ENCODE measurements at places on chromosomes 11 and 22.
A peak's percentile ranks its signal among the peaks of the same experiment; 100 is the strongest.

- DNase-seq = no peak
Observed at GRCh38 chr11:19526119-19526518, 186.5 kb upstream of the NAV2 start.

DNA sequence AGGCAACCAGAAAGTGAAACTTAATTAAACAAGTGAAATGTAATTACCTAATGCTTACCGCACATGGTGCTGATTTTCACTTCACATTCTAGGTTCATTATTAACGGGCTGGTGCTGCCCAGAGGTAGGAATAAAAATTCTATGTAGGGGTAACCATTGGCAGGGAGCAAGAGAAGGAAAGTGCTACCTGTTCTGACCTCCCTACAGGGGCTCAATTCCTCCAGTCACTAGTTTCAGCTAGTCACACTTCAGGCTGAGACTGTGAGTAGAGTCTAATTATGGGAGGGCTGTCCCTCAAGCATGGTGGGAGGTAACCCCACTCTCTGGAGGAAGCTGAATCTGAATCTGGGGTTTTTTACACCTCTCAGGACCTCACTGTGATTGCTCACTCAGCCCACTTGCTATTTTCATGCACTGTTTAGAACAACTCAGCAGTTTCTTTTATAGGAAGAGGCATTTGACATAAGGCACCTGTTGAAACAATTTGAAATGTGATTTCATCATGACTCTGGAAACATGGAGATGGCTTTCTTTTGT is 75.4 kb downstream of the MAML2 start:
- no peak for DNase-seq

- DNase-seq = peak; percentile 67
Observed at GRCh38 chr11:10857459-10857708, 469 bp downstream of the ZBED5 start.

DNA sequence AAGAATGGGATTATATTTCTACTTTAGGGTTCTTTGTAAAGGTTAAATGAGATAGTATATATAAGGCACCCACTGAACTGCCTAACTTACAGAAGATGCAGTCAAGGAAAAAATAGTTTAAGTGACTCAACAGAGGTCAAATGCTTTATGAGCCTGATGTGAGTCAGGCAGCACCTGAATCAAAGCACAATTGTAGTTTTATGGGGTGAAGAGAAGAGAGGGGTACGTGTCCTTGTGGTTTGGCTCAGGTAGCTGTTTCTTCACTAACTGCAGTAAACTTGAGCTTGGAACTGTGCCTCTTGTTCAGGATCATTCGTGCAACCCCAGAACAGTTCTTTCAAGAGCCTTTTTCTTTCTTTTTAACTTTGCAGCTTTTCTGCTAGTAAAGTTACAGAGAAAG is 125.2 kb upstream of the SPON1 start:
- DNase-seq = no peak

DNA sequence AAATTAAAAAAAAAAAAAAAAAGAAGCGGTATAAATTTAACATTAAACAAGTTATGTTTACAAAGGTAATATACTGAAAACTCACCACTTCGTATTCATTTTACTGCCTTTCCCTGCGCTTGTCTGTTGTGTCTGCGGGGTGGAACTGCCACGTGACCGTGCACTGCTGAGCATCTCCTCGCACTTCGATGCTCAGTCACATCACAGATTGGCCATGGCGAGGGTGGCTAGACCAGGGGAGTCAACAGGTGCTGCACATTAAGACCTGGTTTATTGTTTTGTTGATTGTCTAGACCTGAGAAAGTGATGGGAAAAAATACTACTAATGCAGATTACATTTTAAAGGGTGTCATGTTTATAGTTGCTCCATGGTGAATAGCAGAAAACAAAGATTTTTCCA is 22.8 kb upstream of the TUB start:
- no peak for DNase-seq

GRCh38 chr11:83122050-83122449 is 34.9 kb upstream of the PCF11 start:
- DNase-seq = no peak

DNA sequence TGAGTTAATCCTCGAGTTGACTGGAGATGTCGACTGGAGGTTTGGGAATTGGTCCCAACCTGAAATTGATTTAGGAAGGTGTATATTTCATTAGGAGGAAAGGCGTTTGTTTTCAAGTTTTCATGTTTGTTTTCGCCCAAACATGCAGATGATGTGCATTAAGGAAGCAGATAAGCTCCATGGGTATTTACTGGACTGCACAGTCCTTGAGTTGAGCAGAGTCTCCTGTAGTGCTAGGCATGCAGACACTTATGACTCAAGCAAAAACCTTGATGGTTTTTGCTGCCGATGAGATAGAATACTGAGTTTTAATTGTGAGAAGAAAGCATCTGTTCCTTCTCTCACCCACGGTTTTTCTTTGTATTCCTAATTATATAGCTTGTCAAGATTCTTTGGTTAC is 27.9 kb downstream of the CABIN1 start:
- DNase-seq = no peak

GRCh38 chr11:96413408-96413807 is 23.6 kb downstream of the JRKL start:
- DNase-seq = no peak

DNA sequence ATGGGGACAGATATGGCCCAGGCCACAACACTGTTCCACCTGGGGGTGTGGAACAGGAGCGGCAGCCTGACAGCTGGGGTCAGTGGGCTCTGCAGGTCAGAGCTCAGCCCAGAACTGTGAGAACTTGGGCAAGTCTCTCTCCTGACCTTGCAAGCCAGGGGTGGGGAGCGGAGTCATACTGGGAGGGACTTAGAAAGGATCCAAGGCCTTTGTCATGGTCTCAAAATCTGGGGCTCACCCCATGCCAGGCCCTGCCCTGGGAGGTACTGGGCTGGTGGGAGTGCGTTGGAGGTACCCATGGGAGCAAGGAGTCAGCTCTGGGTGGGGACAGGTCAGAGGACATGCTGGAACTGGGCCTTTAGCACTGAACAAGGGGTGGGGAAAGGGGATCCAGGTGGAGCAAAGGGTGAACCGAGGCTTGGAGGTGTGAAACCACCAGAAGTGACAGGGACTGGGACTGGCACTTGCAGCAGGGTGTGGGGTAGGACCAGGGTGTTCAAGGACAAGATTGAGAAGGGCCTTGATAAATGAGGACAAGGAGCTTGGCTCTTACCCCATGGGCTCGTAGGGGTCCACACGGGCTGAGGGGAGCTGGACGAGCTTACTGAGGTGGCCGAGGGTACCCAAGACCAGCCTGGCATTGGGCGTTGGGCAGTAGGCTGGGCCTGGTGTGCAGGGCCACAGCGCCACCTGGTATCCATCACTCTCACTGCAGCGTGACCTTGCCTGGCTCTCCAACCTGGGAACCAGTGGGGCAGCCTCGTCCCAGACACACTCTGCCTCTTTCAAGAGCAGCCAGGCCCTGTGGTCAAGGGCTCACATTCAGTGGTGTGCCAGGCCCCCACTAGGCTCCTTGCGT is 7.4 kb upstream of the PMM1 start:
- no peak for DNase-seq

DNA sequence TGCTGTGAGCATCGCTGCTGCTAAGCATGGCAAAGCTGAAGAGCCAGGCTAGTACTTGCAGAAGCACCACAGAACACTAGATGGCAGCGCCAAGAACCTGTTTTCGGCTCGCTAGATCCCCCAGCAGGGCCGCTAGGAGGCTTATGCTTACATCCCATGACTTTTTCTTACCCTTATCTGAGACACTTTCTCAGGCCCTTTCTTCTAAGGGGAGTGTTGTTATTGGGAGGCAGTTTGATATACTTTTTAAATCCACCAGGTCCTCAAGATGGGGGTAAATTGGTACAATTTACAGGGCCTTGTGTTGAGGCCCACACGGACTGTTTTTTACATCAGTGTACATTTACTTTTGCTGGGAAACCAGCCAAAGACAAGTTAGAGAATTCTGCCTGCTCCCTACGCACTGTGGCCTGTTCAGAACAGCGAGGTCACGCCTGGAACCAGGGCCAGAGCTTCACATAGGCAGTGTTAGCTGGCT is 4.0 kb downstream of the TRIM6 start:
- DNase-seq = peak; percentile 37

DNA sequence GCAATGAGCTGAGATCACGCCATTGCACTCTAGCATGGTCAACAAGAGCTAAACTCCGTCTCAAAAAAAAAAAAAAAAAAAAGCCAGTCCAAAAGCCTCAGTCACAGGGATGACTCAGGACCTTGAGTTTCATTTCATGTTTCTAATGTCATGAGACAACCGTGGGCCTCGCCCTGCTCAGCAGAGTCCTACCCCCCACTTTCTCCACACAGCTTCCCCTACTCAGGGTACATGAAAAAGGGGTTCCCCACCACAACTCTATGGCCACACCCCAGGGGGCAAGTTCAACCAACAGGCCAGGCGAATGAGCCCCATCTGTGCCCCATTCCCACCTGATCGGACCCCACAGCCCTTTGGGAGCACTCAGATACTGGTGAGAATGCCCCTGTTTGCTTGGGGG is 24.3 kb upstream of the ADA2 start:
- DNase-seq = no peak

DNA sequence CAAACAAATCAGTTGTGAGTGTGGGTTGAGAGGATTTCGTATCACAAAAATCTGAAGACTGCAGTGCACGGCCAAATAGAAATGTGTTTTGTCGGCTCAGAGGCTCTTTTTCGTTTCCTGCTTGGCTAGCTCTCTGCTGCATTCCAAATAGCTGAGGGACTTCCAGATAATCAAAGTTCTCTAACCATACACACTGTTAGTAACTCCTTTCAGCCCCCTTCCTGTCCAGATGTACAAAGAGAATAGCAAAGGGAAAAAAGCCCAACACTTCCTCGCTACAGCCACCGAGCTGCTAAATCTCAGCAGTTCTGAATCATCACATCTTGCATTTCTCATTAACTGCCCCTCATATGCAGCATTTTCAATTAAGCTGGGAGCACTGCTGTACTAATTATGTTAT is 203.1 kb downstream of the TENM4 start:
- no peak for DNase-seq

- no peak for DNase-seq
Observed at GRCh38 chr22:25621986-25622385, 57.5 kb downstream of the GRK3 start.

DNA sequence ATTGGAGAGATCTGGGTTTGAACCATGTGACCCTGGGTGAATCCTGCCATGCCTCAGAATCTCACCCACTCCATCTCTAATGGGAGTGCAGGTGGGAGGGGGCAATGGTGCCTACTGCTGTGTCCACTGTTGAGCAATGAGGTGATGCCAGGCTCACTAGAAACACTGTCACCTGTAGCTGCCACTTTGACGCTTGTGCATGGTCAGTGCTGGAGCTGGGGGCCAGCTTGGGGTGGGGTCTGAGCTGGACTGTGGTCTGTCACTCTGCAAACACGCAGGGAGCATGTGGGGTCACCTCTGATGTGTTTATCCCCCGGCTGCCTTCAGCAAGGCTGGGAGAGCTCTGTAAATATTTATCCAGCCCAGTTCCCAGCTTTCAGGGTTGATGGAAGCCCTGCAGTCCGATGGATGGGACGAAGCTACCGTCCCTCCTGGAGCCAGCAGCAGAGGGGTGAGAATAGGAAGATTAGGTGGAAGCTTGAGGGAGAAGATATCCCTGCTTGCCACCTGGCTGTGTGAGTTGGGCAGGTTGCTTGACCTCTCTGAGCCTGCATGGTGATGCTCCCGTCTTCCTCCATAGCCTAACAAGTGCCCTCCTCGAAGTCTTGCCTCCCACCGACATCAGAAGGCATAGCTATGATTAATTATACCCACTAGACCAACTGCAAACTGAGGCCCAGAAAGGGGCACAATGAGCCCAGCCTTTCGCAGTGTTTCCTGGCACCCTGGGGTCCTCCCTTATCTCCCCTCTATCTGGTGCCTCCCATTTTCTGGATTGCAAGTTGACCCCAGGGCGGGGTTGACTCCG is 1.7 kb downstream of the MMP11 start:
- DNase-seq = no peak

- DNase-seq = no peak
Observed at GRCh38 chr22:18050065-18050464, 25.7 kb upstream of the MICAL3 start.

GRCh38 chr11:82796998-82797961 is 63.6 kb upstream of the FAM181B start:
- DNase-seq = no peak

DNA sequence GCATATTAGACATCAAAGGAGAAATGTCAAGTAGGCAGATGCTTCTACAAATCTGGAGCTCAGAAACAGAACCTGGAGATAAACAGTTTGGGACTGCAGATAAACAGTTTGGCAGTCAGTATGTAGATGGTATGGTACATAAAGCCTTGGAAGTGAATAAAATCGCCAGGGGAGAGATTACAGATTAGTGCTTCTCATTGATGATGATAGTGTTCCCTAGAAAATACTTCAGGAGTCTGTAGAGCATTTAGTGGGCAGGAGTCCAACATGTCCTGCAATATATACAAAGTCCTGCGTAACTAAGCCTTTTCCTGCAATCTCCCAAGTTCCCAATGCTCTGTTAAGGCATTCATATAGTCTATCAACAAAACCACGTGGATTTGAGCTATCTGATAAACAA is 35.2 kb downstream of the NARS2 start:
- DNase-seq = no peak

GRCh38 chr11:120335908-120336640 is at the start of gene ARHGEF12:
Gene ARHGEF12, plus strand, starts transcription at chr11:120336413. Its CDS starts 831 bp downstream, at chr11:120337244.
- peak; percentile 99 for DNase-seq

GRCh38 chr11:1084561-1085439 is 10.1 kb downstream of the MUC2 start:
- DNase-seq = no peak

GRCh38 chr11:99592266-99592665 is 571.5 kb downstream of the CNTN5 start:
- DNase-seq = no peak

DNA sequence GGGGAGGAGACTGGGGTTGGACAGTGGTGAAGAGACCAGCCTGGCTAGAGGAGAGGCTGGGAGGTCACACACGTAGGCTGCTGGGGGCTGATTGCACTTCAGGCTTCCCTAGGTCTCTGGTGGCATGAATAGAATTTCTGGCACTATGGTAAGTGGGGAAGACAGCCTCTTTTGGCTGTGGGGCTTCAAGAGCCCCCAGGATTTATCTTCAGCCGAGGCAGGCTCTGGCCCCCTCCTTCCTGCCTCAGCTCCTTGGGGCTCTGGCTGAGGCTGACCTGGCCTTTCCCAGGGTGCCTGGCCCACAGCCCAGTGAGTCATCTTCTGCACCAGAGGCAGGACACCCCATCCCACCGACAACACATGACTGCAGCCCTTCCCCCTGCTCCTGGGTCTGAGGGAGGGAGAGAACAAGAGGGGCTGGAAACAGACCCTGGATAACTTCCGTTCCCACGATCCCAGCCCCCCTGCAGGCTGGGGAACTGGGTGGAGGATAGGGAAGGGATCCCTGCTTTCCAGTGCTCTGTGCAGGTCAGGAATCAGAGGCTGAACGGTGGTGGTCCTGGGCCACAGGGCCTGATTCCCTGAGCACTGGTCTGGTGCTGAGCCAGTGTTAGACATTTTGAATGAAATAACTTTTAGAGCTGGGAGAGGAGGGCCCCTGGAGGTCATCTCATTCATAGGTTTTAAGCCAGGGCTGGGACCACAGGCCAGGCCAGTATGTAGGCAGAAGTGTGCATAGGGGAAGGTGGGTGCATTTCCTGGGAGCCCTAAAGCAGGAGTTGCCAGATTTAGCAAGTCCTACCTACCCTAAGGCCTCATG is 26.5 kb downstream of the ARHGEF17 start:
- DNase-seq = no peak

- DNase-seq = no peak
Observed at GRCh38 chr11:2677127-2677526, 22.7 kb downstream of the KCNQ1OT1 start.

Data from NCI-H526 treated with DMSO at 0.1 percent for 48 hours (cell line).